Dermis lymphatic vessel endothelial cell (primary cell): ENCODE measurements at places on chromosomes 1 and 21. TPM values are rescaled to one million over a fixed set of nuclear protein-coding genes. Genes with fewer than 3 reads are reported as not detected.

The FCGR3A gene
- not detected in 2 replicates for total RNA-seq

The RAVER2 gene
- 2.5 and 7.4 TPM in 2 replicates for total RNA-seq

The NR0B2 gene
- not detected in 2 replicates for total RNA-seq

The PTAFR gene
- 0.09 and 0.11 TPM in 2 replicates for total RNA-seq

The OLFM3 gene
- total RNA-seq = not detected in 2 replicates

The NPPB gene
- total RNA-seq = not detected in 2 replicates

The CCSAP gene
- total RNA-seq = 3.6 and 3.8 TPM in 2 replicates

The RAD54L gene
- 0.65 and 0.69 TPM in 2 replicates for total RNA-seq

The CCDC30 gene
- 0.33 and 0.69 TPM in 2 replicates for total RNA-seq

The RGS13 gene
- total RNA-seq = not detected in 2 replicates

The NBPF4 gene
- total RNA-seq = not detected in 2 replicates

The HUNK gene
- total RNA-seq = under 0.01 TPM in 2 replicates

The C1orf94 gene
- total RNA-seq = not detected in 2 replicates

The DTL gene
- 6.2 and 9.8 TPM in 2 replicates for total RNA-seq

The SPATA17 gene
- total RNA-seq = 0.09 TPM in 1 of 2 replicates, not detected in the other

The CFAP74 gene
- not detected in 2 replicates for total RNA-seq

The BROX gene
- total RNA-seq = 41.1 and 43.0 TPM in 2 replicates

The ITLN2 gene
- 0.09 TPM in 1 of 2 replicates, not detected in the other for total RNA-seq

The OMA1 gene
- 10.3 and 13.2 TPM in 2 replicates for total RNA-seq

The AKR7A2 gene
- 49.8 and 49.9 TPM in 2 replicates for total RNA-seq

The PALMD gene
- 8.0 and 15.1 TPM in 2 replicates for total RNA-seq
